KBM-7 (cell line): ENCODE measurements at places on chromosomes 3 and 15.
A peak's percentile ranks its signal among the peaks of the same experiment; 100 is the strongest.

GRCh38 chr3:166446986-166447385, 609.8 kb upstream of the BCHE start:
- DNase-seq = no peak

DNA sequence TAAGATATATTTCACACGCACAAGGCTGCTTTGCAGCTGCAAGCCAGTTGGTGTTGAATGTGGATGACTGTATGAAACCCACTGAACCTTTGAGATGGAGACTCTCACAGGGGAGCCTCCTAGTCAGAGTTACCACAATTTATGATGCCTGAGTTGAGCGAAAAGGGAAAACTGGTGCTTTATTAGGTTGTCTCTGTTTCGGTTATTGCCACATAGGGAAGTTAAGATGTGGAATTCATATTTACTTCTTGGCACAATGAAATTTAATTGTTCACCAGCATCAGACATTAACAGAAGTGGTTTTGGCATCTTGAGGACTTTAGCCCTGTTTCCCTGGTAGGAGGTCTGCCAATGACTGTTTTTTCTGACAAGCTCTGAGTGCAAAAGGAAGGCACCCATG, 358.2 kb downstream of the SQOR start:
- no peak for DNase-seq

- no peak for DNase-seq
Measured at GRCh38 chr3:115402651-115403050, 220.7 kb upstream of the GAP43 start.

DNA sequence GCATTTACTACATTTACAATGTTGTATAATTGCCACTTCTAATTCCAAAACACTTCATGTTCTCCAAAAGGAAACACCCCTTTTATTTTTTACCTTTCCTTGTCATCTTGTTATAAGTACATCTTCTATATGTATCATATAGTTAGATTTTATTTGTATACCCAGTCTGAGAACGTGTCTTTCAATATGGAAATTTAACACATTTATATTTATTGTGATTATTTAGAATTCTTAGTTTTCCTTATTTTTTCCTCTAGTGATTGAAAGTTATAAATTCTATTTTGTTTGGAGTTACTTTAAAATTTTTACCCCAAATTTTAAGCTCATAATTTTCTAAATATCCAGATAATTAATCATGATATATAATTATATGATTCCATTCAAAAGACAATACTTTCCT, 15.8 kb downstream of the CMTM8 start:
- DNase-seq = no peak

GRCh38 chr15:85415783-85416182, 35.4 kb downstream of the AKAP13 start:
- no peak for DNase-seq

DNA sequence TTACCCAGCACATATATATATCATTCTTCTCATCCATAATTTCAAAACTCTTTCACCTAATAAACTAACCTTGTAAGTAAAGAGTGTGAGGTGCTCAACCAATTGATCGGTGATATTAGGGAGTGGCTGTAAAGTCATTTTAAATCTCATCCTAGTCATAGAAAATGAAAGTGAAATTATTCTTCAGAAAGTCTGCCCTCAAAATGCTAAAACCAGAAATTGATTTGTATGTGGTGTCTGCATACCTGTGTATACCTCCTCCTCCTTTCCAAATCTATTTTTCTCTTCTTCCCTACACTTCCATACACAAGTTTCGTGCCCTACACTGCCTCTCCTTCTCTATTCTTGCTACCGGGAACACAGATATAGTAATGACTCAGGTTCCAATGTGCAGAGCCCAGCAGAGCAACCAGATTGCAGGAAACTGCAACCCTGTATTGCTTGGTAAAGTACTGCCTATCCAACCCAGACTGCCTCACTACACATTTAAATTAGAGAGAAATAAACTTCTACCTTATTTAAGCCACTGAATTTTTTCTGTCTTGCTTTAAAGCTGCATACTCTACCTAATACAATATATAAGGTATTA, 7.4 kb upstream of the TBC1D5 start:
- DNase-seq = no peak

GRCh38 chr15:67839499-67839928, 331 bp downstream of the RNU6-1 start:
- peak; percentile 91 for DNase-seq

GRCh38 chr3:77939726-77940125, 899.8 kb downstream of the ROBO2 start:
- DNase-seq = no peak

DNA sequence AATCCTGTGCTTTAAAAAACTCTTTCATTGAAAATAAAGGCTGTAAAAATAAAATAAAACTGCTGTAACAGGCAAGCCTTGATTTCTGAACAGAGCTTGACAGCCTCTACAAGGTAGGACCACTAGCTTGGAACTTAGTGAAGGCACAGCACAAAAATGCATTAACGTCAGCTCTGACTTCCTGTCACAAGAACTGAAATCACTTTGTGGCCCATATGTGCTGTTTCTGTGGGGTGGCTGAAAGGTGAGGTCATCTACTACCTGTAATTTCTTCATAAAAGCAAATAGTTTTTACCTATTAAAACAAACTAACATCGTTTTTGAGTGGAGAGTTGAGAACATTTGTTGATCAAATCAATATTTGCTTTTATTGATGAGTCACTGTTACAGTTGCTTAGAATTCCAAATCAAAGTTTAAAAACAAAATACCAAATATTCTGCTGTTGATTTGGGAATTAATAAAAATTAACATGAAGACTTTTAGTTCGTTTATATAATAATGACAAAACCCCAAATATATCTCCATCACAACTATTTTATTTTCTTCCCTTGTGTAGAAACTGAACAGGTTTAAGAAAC, 1034.1 kb downstream of the MCTP2 start:
- no peak for DNase-seq

DNA sequence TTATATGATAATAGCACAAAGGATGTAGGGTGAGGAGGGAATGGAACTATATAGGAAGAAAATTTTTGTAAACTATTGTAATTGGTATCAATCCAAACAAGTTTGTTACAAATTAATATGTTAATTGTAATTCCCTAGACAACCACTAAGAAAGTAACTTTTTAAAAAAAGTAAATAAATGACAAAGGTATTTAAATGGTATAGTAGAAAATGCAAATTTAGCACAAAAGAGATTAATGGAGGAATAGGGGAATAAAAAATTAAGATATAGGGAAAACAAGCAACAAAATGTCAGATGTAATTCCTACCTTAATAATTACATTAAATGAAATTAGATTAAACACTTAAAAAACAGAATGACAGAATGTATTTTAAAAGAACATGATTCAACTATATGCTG, 60.3 kb downstream of the TIMP4 start:
- no peak for DNase-seq

DNA sequence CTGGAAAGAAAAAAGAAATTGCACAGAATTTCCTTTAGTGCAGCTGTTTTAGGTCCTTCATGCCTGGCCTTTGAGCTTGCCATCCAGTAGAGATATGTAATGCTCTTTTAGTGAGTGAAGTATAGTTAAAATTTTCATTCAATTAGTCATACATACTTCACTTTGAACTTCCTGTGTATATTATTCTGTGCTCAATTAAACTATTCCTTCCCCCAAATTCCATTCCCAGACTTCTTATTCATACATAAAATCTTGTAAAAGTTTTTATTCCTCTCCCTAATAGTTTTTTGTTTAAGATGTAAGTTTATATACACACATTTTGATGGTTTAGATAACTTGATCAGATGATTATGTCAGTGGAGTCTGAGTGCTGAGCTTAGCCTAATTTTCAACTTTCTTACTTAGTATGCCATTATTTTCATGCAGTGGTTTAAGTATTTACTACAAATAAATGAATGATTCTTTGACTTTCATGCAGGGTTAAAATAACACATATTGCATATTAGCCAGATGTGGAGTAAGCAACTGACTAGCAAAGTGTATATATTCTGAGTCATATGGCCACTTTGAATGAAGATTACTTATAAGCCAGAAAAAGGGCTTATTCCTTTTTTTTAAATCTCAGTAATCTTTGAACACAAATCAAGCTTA, 42.5 kb upstream of the ABHD10 start:
- DNase-seq = no peak

DNA sequence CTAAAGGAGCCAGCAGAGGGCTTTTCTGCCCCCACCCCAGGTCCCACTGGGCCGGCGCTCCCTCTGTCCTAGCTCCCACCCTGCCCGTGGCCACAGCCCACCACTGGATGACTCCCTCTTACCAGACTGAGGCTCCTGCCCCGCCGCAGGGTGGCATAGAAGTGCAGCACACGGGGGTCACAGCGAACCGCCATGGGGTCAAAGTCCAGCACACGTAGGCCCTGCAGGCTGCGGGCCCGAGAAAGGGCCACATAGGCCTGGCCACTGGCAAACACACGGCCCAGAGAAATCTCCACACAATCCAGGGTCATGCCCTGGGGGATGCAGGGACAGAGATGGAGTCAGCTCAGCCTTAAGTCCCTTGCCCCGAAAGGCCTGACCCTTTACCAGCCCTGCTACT, 9.0 kb downstream of the PIF1 start:
- DNase-seq = no peak

GRCh38 chr3:111694471-111694870, 99.3 kb upstream of the ZBED2 start:
- no peak for DNase-seq

DNA sequence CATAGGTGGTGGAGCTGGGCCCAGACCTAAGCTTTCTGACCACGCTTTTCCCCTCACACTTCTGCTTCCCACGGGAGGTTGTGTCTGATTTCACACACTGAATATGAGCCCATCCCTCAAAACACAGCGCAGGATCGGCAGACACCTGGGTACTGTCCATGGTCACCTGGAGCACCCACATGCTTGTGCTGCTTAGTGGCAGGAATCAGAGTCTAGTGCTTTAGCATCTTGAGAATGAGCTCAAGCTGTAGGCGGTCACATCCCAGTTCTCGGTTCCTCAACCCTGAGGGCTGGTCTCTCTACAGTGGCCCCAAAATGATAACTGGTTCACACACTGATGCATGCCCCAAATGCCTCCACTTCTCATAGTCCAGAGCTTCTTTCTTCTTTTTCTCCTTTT, 111.0 kb downstream of the SEMA5B start:
- no peak for DNase-seq

DNA sequence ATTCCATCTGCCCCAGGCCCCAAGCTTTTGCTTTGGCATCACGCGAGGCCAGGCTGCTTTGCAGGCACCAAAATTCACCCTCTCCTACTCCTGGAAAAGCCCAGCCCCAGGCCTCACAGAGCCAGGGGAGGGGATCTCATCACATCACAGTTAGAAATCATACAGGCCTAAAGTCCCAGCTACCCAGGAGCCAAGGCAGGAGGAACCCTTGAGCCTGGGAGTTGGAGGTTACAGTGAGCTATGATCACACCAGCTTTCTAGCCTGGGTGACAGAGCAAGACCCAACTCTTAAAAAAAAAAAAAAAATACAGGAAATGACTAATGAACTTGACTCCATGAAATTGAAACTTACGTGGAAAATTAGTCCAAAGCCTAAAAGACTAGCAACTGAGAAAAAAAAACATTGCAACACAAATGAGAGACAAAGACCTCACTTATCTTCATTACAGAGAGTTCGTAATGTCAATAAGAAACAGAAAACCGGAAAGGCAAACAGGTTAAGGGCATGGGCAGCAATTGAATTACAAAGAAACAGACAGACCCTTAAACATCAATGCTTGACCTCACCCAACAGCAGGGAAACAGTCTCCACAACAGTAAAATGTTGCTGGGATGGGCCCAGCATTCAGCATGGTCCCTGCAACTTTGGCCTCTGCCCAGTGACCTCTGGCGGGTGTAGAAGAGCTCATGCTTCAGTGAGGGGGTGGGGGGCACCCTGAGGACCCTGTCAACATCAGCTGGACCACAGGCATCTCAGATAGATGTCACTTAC, 151.5 kb downstream of the LRRK1 start:
- peak; percentile 23 for DNase-seq

GRCh38 chr3:81080608-81081007, 680.8 kb downstream of the GBE1 start:
- DNase-seq = no peak

DNA sequence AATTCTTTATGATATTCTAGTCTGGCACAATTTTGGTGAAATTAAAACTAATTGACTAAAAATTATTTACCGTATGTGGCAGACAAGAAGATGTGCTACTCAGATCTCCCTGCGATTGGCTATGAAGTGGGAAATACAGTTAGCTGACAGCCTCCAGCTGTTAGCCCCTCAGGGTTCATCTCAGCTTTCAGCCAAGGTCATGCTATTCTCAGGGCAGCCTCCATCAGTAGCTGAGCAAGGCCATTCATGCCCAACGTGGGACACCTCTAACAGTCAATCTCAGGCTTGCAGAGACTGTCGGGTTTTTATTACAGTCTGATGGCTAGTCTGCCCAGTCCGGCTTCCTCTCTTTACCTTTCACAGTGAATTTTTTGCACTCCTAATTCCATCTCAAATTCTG, 6.7 kb downstream of the PARP9 start:
- no peak for DNase-seq

- no peak for DNase-seq
Measured at GRCh38 chr3:66531256-66531655, 30.4 kb upstream of the LRIG1 start.

GRCh38 chr3:173865900-173866498, 468.5 kb downstream of the NLGN1 start:
- no peak for DNase-seq

DNA sequence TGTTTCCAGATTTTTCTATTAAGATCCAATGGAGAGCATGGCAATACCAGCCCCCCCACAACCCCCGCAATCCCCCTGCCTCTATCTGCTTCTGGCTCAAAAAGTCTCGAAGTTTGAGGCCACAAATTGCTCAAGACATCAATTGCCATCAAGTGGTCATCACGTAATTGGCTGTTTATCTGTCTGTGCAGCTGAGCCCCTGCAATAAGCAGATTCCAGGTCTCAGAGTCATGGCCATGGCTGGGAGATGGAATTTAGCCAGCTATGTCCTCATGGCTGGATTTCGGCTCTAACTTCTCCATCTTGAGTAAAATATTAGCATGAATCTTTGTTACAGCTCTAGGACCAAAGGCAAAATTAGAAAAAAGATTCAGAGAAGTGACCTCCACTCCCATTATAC, 22.7 kb downstream of the SSUH2 start:
- no peak for DNase-seq

- DNase-seq = no peak
Measured at GRCh38 chr3:53618936-53619335, 124.5 kb downstream of the CACNA1D start.

DNA sequence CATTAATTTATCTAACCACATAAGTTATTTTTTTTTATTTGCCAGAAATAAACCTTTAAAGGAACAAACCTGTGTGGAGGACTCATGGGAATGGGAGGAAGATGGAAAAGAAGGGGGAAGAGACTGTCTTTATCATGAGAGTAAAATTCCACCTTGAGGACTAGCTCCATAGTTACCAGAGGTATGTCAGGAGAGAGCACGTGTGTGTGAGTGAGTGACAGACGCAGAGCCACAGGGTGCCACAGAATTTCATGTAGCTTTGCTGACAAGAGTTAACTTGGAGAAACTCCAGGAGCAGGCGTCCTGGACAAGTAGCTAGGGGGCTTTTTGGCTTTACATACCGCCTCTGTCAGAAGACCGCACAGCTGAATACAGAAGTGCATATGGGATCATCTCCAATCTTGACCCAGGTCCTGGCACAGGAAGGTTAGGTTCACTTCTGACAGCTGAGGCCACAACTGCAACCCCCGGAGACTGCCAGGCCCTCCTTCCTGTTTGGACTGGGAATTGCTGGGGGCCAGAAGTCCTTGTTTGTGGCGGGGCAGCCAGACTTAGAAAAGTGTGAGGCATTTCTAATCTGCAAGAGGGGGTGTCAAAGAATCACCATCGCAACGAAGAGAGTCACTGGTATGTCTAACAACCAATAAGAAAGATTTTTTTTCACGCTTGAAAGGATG, 197.8 kb upstream of the TPM1 start:
- no peak for DNase-seq

- no peak for DNase-seq
Measured at GRCh38 chr15:91548549-91548948, 305.0 kb upstream of the SLCO3A1 start.
